HEK293T (cell line): ENCODE measurements at places on chromosomes 2 and 18.
A peak's percentile ranks its signal among the peaks of the same experiment; 100 is the strongest.

DNA sequence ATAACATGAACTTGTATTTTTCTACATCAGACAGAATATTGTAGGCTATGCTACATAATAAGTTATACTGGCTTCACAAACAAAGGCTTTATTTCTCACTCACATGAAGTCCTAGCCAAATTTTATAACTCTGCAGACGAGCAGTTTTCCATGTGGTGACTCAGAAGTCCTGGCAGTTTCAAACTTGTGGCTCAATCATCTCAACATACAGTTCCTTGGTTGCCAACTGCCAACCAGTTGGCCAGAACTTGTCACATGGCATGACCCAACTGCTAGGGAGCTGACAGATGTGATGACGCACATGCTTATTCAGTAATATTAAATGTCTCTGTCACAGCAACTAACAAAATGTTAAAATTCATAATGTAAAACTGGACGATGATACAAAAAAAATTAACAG lies 63.8 kb upstream of the ZC3H15 start:
- no peak for DNase-seq

DNA sequence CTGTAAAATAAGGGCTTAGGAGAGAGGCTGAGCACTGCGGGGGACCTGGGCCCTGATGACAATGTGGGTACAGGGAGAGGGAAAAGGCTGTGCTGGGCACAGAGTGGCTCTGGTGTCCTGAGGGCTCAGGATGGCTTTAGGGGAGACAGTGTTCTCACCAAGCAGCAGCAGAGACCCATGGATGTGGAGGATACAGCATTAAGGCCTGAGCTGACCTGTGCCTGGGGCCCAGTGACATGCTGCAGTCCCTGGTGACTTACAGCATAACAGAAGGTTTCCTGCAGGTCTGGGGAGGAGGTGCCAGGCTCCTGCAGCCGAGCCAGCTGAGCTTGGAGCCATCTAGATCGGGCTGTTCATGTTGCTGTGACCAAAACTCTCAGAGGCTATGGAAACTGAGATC lies 191.3 kb upstream of the SMAD2 start:
- DNase-seq: no peak

- no peak for DNase-seq
These were observed 23.8 kb downstream of the MFSD6 start for GRCh38 chr2:190431907-190432306.

- DNase-seq: no peak
These were observed 38.0 kb downstream of the RNF152 start for GRCh38 chr18:61854578-61855448.

DNA sequence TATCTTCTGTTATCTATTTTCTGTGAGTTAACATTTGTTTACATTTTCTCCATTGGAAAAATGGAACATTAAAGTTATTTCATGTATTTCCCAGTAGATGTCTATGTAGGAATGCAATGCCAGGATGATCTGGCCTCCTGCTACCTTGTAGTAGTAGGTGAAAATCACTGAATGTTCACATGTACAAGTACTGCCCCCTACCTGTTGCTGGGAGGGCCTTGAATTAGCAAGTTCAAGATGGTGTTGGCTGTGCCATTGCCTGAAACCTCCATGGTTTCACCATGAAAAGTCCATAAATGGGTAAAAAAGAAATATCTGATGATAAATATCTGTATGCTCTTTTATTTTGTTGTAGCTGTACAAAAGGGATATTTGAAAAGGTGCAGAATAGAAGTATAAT lies 30.7 kb downstream of the XRCC5 start:
- DNase-seq: peak; percentile 22

- no peak for DNase-seq
These were observed 215.3 kb upstream of the APCDD1 start for GRCh38 chr18:10239103-10239502.

GRCh38 chr2:231222318-231223000 lies 24.0 kb downstream of the ARMC9 start:
- DNase-seq: no peak

DNA sequence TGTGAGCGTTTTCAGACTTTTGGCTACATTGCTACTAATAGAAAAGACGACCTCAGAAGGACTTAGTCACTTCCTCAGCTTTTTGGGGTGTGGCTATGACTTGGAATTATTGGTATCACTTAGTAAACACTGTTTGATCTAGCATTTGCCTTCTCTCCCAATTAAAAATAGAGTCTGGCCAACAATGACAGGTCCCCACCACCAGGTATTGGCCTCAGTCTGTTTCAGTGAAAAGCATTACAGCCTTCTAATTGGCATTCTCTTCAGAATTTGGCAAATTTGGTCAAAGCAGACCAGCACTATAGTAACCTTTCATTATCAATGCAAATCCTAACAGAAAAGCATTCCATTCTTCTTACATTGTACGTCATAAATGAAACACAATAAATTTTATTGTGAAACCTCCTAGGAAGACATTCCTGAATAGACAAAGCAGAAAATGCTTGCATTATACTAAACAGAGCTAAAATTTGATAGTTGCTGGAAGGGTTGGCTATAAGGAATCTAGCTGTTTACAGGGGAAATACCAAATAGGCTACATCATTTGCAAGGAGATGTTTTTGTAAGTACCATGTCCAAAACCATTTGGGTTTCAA lies 613.9 kb downstream of the IRS1 start:
- DNase-seq: no peak

GRCh38 chr2:238938003-238938400 lies 90.1 kb downstream of the TWIST2 start:
- DNase-seq: no peak

DNA sequence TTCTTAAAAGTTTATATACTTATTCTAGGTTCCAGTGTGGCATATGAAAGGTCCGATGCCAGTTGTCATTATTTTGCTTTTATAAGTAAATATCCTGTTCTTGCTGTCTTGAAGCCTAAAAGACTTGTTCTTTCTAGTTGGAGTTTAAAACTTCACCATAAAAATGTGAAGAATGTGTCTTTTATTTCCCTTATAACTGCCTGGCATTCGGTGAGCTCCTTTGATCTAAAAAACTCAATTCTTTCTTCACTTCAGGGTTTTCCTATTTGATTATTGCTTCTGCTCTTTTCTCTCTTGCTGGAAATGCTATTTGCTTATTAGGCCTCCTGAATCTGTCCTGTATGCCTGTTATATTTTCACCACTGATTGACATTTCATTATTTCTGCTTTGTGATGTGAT lies 51.6 kb downstream of the TSPYL6 start:
- DNase-seq: no peak

DNA sequence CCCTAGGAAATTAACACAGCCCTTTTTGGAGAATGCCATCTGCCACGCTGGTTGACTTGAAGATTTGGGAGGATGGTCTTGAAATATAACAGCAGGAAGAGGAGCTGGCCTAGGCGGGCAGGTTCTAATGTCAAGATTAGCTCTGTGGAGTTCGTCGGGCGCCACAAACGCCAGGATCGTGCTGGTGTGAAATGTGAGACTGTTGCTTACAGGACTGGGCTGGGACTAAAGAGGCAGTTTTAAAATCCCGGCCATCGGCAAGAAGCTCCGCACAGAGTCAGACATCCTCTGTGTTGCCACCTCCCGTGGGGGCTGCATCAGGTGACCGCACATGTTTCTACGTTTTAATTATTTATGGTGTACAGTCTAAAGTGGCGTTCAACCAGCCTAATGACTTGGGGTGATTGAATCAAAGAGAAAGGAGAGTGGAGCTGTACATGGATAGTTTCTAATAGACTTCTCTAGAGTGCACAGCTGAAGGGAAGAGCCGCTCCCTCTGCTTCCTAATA lies 99.4 kb upstream of the BCL11A start:
- peak; percentile 21 for DNase-seq

DNA sequence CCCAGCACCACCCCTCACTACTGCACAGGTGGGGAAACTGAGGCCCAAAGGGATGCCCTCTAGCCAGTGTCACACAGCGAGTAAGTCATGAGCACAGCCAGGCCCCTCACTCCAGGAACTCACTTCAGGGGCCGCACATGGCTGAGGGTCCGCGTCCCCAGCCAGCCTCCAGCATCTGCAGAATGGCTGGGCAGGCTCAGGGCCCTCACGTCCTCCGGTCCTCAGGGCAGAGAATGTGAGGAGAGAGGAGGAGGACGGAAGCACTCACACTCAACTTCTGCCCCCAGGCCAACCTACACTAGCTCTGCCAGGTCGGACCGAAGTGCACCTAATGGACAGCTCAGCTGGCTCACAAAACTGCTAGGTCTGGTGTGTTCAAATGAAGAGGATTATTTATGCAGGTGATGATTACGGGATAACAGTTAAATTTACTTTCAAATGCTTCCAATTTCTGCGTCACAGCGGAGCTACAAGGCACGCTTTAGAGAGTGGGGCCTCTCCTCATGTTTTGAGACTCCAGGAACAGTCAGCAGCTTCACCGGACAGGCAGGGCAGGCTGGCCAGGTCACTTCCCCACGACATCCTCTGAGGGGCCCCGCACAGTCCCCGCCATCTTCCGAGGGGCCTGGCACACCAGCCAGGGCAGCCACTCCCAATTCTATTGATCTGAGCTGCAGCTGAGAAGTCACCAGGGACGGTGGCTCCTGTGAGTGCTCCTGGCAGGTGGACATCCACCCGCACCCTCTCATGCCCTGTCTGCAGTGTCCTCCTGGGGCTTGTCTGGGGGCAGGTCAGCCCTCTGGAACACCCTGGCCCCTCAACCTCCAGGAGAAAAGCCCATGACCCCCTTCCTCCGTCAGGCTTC lies 26.5 kb downstream of the KIF1A start:
- DNase-seq: no peak

DNA sequence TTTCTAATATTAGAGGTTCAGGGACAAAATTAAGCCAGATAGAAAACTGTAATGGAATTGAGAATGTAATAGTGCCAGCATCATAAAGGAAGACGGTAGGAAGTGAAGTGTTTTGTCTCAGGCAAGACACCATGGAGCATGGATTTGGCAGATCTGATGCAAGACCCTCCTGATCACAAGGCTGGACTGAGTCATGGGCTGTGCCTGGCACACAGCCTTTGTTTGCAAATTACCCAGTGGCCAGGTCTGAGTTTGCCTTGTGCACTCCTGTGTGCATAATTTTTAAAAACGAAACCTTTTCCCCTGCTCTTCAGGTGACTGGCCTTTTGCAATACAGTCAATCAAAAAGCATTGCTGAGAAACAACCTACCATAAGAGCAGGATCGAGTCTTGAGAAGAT lies 2.0 kb upstream of the UPP2 start:
- DNase-seq: no peak

- DNase-seq: no peak
These were observed 217.8 kb downstream of the OSR1 start for GRCh38 chr2:19140463-19141208.

- DNase-seq: no peak
These were observed 1027.2 kb upstream of the ACVR2A start for GRCh38 chr2:146817613-146818012.

DNA sequence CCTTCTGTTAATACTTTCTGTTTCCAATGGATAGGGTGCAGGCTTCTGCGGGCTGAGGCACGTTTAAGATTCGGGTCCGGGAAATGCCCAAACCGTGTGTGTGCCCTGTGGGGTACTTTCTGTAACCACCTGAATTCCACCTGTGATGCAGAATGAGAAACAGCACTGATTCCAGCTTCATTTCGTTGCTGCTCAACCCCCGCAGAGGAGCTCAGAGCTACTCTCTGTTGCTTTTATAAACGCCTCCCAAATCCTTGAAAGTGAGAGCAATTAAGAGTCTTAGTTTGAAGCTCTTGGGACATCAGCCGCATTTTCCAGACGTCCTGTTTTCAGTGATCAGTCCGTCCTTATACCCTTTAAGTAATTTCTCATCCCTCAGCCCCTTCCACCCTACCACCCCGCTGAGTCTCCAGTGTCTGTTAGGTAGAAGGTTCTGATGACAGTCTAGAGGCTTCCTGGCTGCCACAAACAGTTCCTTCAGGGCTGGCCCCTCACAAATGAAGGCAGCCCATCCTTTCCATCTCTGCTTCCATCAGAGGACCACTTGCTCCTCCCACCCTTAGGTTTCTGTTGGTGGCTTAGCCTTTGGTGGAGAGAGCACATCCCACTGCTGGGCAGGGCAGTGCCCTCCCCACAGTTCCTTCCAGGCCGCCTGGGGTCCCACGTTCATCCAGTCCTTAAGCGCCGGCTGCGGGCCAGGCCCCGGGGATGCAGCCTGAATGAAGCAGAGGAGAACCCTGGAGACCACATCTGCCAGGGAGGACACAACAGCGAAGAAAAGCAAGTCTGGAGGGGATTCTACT lies 230.1 kb downstream of the SEPTIN10 start:
- no peak for DNase-seq

DNA sequence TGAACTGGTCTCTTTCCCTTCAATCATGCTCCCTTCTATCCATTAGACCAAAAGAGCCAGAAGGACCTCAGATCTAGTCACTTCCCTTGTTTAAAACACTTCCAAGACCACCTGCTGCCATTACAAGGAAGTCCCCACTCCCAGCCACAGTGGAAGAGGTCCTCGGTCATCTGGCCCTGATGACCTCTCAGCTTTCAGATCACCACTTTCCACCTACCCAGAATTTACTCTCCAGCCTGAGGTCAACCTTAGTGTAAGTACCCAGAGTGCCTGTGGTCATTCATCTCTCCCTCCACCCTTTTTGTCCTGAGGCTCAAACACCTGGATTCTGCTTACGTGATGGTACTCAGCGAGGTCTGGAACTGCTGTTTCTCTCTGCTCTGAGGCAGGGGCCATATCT lies 67.1 kb downstream of the MARCO start:
- DNase-seq: no peak

- no peak for DNase-seq
These were observed 11.0 kb downstream of the LINC00305 start for GRCh38 chr18:64137914-64138313.

DNA sequence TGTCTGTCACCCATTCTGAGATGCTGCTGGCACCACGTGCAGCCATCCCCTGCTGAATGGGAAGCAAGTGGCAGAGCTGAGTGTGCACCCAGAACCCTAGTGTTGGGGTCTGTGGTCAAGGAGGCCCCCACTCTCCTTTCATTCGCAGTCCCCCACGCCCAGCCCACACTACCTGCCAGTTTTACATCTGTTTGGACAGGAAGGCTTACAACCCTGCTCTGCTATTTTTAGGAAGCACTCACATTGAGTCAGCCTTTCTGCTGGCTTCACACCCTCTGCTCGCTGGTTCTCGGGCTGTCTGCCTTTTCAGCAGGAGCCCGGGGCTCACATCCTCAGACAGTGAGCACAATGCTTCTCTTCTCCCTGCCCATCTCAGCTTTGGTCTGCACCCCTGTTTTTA lies 10.7 kb upstream of the ADCY3 start:
- DNase-seq: no peak

GRCh38 chr2:80363330-80363729 lies 58.8 kb upstream of the LRRTM1 start:
- DNase-seq: no peak

DNA sequence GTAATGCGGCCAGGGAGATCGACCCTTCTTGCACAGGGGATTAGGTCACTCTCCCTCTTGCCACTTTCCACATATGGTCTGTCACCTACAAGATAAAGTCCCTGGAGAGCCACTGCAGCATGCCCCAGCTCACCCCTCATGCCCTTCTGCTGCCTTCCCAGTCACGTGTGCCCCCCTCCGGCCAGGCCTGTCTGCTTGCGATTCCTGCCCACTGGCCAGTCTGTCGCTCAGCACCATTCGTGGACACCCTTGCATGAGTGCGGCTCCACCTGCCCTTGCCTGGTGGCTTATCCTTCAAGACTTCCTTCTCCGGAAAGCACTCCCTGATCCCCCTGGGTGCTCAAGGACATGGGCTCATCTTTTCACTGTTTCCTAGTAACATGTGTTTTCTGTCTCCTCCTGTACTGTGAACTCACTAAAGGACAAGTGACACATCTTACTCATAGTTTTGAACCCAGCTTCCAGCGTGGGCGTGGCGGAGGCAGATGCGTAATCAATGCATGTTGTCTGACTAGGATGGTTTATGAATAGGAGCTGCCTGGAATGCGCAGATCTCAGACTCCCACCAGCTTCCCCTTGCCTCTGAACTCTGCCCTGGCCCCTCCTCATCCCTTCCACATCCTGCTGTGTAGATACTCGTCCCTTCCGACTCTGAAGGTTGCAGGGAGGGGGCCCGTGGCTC lies 7.8 kb upstream of the NT5DC4 start:
- DNase-seq: no peak
